Stimulated activated CD4-positive, alpha-beta T cell treated with anti-CD3 and anti-CD28 coated beads, TNF-alpha, amount 100 ng/mL, for 1 hour (primary cell): ENCODE measurements at places on chromosomes 2 and 18.

DNA sequence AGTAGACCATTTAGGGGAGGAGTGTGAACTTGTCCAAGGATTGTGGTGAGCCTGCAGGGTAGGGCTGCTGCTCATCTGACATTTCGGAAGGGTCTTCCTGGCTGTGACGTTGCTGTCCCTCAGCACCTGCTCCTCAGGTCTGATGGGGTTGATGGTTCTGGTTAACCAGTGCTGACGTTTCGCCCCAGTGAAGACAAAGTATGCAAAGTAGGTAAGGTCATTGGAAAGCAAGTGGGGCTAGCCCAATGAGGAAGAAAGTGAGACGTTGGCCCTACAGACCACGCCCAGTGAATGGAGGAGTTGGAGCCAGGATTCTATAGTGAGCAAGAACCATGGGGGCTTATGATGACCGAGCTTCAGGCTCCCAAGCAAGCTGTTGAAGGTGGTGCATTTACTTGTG is 33.4 kb upstream of the ZNF396 start:
- no peak for DNase-seq

DNA sequence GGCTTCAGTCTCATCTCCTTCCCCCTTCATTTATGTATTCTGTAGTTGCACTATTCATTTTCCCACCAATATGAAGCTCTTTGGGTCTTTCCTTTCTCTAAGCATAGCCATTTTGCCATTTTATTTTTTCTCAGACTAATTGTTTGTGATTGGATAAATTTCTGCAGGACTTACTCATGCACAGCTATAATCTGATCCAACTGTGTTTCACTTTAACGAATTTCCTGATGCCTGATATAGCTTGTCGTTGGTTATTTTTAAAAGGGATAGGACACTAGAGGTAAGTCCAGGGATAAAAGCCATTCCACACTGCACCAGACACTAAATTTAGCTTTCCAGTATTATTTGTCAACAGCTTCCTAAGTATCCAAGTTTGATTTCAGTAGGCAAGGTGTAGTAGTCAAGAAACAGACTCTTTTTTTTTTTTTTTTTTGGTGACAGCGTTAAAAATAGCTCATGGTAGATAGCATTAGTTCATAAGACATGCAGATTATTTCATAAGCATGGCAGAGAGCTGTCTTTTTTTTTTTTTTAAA is 17.4 kb downstream of the ASB18 start:
- no peak for DNase-seq

GRCh38 chr2:8413589-8414135 is 268.2 kb upstream of the ID2 start:
- no peak for DNase-seq

DNA sequence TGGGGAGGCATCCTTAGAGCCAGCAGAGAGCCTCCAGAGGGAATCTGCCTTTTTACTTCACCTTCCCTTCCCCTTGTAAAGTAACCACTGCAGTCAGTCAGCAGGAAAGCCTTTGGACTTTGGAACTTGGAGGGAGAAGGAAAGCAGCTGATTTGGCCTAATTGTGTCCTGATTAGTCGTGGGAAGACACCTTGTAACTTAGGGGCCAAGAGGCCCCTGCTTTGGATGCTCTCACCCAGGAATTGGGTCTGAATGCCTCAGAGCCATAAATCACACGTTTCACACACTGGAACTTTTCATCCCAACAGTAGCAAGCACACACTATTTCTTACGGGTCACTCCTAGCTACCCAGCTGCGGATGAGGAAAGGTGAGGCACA is 81.0 kb upstream of the PPM1B start:
- no peak for DNase-seq

GRCh38 chr2:39717067-39717466 is 51.4 kb downstream of the TMEM178A start:
- no peak for DNase-seq

- no peak for DNase-seq
Observed at GRCh38 chr2:227480528-227480927, 8.6 kb downstream of the AGFG1 start.

GRCh38 chr2:66463206-66463755 is 28.4 kb downstream of the MEIS1 start:
- DNase-seq: no peak

DNA sequence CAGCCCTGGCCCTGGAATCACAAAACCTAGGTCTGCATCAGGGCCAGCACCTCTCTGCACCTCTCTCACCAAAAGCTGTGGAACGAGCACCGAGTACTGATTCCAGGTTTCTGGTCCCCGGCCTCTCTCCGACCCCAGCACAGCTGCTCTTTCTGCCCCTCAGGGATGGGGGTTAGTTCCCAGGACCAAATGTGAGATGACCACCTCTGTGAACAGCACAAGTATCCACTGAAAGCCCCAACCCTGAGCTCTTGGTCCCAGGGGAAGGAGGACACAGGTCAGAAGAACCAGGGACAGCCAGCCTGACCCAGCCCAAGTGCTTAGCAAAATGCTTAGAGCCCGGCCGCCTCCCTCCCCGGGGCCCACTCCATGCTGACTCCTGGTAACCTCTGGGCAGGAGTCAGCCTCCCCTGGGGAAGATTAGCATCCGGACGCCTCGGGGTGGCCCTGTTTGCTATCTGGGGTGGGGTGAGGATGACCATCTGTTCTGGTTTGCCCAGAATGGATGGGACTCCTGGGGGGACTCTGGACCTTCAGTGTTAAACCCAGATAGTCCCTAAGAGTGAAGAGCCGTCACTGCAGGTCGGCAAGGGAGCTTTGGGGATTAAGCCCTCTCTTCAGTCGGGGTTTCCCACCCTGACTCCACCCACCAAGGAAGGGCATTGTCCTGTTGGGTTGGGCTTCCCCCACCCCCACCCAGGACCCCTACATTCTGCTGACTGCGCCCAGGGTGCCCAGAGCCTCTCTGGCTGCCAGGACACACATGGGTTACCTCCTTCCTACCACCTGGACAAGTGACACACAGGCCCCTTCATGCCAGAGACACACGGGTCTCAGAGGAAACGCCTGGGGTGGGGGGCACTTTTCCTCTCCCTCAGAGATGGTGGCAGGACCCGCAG is 9.4 kb upstream of the GPR55 start:
- DNase-seq: no peak

- DNase-seq: no peak
Observed at GRCh38 chr18:74388227-74388626, 68.9 kb downstream of the DIPK1C start.

DNA sequence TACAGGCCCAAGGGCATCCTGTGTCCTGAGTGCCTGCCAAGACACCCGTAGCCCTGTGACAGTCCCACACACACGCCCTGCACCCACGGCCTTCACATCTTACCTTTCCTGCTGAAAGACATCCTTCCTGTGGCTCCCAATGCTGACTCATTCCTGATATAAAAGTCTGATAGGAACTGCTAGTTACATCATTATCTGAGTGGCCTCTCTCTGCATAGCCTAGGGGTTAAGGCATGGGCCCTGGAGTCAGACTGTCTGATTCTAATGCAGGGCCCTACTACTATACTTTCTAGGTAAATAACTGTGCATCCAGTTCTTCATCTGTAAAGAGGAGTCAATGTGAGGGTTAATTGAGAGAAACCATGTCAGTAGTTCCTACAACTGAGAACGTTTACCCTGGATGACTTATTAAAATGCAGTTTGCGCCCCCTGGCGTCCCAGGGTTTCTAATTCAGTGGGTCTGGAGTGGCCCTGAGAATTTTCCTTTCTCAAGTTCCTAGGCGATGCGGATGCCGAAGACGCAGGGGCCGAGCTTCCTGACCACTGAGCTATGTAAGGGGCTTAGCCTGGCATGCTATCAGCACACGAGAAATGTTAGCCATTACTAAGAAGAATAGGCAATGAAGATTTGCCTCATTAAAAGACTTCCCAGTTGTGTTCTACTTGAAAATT is 6.0 kb upstream of the GPR45 start:
- no peak for DNase-seq

DNA sequence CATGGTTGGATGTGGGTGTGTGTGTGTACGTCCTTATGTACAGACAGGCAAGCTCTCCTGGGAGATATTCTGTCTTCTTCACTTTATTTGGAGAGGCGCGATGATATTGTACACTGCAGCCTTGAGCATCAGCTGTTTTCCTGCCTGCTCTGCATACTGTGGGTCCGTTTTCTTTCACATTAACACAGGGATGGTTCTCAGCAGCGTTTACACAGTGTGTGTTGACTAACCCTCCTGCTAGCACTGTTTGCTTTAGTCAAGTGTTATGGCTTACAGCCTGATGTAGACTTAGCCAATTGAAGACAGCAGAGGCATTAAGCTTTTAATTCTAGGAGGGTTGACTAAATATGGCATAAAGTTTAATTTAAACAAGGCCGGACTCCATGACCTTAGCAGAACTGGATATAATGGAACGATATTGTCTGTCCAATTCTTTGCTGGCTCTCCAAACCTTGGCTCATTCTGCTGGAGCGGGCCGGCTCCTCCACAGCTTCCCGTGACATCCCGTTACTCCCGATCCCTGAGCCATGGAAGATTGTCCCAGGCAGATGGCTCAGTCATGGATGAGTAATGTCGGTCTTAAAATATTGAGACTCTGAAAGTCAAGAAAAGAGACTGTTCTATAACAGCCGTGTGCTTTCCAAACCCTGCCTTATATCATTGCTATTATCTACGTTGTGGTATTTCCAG is 134.7 kb downstream of the TPGS2 start:
- DNase-seq: no peak

DNA sequence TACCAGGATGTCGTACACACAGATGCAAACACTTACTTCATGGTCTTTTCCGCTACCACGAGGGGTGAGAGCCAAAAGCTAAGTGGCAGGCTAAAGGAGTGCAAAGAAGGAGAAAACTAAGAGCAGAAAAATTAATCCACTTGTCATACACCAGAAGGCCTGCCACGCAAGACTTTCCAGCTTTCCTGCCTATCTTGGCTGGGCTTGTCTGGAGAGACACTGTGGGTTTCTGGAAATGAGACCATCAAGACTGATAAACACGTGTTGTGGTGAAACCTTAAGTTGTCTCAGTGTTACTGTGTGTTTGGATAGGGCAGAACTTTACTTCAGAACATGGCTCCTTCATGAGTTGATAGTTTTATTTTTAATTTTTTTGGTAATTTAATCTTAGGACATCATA is 175.6 kb downstream of the FMNL2 start:
- DNase-seq: no peak

DNA sequence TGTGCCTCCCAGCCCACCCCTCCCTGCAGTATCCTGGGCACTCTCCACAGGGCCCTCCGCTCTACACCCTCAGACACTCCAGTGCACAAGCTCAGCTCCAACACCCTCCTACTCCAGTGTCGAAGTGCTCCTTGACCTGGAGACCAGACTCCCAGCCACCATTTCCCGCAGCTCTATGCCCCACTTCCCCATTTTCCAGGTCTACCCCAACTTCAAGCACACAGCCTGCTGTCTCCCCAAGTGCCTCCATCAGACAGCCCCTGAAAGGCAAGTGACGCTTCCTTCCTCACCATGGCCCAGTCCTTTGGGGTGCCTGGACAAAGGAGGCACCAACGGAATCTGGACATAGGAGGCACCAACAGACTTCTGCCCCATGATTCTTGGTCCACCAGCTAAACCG is 7.2 kb downstream of the PASK start:
- no peak for DNase-seq

- DNase-seq: no peak
Observed at GRCh38 chr2:45134014-45134413, 124.8 kb upstream of the SIX2 start.

DNA sequence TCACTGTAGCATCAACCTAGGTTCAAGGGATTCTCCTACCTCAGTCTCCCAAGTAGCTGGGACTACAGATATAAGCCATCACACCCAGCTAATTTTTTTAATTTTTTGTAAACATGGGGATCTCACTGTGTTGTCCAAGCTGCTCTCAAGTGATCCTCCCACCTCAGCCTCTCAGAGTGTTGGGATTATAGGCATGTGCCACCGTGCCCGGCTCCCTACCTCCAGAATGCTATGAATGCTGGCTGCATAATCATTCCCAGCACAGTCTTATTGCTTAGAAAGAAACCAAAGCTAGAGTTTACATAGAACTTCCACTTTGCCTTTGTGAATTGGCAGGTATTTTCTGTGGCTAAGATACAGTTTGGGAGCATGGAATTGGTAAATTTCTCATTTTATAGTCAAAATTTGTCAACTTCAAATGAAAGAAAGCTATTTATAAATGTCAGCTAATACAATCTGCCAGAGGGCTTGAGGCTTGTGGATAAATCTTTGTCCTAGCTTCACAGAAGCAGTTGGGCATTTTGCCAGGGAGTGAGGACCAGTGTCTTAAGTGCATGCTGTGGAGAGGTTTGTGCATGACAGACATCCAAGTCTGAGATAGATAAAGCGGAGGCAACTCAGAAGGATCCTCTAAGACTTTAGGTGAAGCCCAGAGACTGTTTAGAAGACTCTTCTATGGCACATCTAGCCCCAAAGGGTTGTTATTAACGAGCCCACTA is 175.4 kb downstream of the ANTXR1 start:
- no peak for DNase-seq

DNA sequence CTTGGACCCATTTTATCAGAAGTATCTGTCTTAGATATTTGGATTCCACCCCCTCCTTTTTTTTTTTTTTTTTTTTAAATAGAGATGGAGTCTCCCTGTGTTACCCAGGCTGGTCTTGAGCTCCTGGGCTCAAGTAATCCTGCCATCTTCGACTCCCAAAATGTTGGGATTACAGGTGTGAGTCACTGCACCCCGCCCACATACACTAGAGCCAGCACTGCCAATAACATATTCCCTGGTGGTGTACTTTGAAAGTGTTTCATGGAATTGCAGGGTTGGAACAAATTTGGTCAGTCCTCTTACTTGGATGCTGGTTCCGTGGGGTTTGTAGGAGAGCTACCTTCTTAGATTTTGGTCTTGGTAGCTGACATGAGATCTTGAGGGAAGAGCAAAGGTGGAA is 15.0 kb downstream of the PDCL3 start:
- DNase-seq: no peak

DNA sequence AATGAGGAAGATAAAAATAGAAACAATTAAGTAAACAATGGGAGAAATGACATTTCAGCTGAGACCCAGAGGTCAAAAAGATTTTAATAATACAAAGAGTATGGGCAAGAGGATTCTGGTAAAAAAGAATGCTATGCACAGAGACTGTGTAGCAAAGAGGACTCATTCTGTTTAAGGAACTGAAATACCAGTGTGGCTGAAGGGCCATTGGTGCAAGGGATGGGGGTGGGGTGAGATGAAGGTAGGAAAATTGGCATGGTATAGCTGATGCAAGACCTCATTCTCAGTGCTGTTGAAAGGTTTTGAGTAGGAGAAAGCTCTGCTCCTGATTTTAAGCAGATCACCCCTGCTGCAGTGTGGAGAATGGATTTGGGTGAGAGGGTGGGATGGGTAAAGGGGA is 10.8 kb downstream of the GALNT1 start:
- no peak for DNase-seq

GRCh38 chr2:108594132-108594981 is 60.1 kb downstream of the LIMS1 start:
- no peak for DNase-seq

GRCh38 chr2:131413148-131413747 is 49.3 kb upstream of the RAB6D start:
- no peak for DNase-seq

DNA sequence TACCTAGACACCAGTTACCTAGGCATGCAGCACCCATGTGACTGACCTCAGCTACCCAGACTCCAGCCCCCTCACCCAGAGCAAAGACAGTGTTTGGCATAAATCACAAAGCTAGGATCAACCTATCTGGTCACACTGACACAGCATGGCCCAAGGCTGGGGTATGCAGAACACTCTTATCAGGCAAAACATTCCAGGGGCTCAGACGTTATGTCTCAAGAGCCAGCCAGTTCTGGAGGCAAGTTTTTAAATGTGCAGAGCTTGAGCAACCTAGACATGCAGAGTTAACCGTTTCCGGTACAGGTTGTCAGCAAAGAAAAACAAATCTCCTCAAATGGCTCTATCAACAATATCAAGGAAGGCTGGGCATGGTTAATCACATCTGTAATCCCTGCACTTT is 92.8 kb downstream of the AP1S3 start:
- DNase-seq: no peak

- DNase-seq: no peak
Observed at GRCh38 chr2:226308986-226309385, 490.6 kb downstream of the IRS1 start.
